ENCODE measurements at places on chromosomes 12 and 14.

DNA sequence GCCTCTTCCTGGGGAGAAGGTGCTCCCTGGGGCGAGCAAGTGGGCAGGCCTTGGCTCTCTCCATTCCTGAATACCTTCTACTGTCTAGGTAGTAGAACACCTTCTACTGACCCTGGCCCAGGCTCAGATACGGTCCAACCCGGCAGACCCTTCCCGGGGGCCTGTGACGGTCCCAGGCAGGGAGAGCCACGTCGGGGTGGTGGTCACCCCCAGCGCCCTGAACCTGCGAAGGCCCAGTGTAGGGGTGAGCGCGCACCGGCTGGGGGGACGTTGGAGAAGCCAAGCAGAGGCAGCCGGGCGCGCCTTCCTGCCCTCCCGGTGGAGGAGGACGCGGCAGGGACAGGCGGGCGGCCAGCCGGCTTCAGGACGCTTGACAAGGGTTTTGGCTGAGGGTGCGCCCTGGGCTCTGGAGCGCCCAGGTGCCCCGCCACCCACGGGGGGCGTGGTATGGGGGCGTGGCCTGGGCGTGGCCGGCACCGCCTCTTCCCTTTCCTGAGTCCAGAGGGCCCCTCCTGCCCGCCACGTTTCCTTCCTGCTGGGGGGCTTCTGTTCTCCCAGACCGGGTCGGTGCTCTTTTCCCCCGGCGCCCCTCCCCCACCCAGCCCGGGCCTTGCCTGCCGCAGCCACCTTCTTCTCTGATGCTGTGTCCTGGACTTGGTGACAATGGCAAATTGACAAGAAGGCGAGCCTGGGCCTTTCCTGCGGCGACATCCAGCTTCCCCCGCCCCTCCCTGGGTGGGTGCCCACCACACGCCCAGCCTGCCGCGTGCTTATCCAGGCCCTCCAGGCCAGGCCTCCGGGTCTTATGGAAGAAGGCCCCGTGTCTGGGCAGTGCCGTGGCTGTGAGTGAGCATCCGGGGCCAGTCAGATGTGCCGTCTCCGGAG is 24.5 kb upstream of the PPP1R13B start:
- DNase-seq, result peak; percentile 64

GRCh38 chr12:62448436-62448835 is 18.2 kb upstream of the MON2 start:
- no peak for DNase-seq

DNA sequence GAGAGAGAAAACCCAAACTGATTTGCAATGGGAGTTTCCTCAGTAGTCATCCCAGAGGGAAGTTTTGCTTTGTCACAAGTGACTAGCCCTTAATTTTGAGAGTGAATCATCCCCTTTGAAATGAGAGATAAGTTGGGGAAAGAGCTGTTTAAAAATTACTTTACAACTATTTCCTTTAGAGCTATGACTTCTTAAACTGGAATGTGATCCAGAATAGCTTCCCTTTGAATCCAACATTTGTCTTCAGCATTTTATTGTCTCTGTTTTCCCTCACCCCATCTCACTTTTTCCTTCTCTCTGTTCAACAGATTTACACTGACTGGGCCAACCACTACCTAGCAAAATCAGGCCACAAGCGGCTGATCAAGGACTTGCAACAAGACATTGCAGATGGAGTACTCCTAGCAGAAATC is 109.3 kb downstream of the NAV3 start:
- DNase-seq, result no peak

DNA sequence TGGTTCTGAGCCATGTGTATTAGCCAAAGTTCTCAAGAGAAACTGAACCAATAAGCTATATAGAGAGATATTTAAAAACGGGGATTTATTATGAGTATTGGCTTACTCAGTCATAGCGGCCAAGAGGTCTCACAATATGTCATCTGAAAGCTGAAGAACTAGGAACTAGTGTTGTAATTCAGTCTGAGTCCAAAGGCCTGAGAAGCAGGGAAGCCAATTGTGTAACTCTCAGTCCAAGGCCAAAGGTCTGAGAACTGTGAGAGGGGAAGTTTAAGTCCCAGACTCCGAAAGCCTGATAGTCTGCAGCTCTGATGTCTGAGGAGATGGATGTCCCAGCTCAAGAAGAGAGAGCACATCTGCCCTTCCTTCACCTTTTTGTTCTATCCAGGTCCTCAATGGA is 344.8 kb upstream of the USP15 start:
- DNase-seq, result no peak

- no peak for DNase-seq
Observed at GRCh38 chr12:111297703-111298426, 71.0 kb downstream of the PHETA1 start.

DNA sequence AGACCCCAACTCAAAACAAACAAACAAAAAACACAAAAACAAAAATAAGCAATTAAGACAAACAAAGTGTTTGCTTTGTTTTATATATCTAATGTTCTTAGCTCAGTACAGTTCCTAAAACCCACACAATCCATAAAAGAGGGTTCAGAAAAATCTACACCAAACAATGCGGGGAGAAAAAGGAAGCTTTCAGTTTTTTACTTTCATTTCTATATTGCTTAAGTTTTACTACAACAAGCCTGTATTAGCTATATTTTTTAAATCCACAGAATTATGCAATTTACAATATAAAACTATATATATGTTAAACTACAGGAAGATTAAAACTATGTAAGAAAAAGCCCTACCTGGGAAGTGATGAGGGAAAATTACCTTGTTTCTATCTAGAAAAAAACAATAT is 41.4 kb downstream of the CLIP1 start:
- no peak for DNase-seq

GRCh38 chr14:27391331-27391730 is 793.5 kb upstream of the NOVA1 start:
- no peak for DNase-seq

- no peak for DNase-seq
Observed at GRCh38 chr14:22664261-22664660, 20.1 kb upstream of the OR6J1 start.

GRCh38 chr14:20412411-20412810 is 890 bp downstream of the TEP1 start:
- no peak for DNase-seq

Measured in activated gamma-delta T cell treated with anti-CD3 and anti-CD28 coated beads, Interleukin-2, amount 50 U/mL, for 16 hours (primary cell).